Spleen (tissue), 13 donors: ENCODE measurements at places on chromosomes 13 and 19. TPM values are rescaled to one million over a fixed set of nuclear protein-coding genes. Genes with fewer than 3 reads are reported as not detected.

The CEBPA gene
- 21.1 TPM for total RNA-seq

- no peak for DNase-seq
These were observed 25.2 kb downstream of the IPO5 start for GRCh38 chr13:97978651-97979050.

DNA sequence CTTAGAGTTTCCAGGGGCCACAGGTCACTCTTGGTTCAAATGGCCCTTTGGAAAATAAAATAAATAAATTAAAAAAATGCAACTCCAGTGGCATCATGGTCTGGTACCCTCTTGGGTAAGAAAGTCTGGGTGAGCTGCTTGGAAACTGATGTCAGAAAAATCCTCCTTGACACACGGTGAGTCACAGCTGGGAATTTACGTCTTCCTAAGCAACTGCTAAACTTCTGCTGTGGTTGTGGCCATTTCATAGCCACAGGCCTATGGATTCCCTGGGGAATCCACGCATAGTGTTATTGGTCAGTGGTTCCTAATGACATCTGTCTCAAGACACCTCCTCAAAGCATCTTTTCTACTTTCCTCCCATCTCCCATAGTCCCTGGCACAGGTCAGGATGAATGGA, 220.8 kb downstream of the COG6 start:
- DNase-seq, result no peak

DNA sequence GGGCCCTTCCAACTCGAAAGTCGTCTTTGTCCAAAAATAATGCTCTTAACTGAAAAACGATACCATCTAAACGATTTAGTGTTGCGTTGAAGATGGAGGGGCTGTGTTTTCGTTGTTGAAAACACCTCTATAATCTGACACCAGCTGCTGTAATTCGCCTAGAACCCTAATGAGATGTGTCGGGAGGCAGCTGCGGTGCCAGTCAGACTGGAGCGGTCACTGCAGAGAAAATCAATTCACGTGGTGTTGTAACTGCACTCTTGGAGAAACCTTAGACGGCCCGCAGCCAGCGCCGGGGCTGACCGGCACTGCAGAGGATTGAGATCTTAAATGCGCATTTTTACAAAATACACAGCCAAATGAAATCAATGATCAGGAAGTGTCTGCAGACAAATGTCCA, 339.1 kb downstream of the ZNF536 start:
- no peak for DNase-seq

DNA sequence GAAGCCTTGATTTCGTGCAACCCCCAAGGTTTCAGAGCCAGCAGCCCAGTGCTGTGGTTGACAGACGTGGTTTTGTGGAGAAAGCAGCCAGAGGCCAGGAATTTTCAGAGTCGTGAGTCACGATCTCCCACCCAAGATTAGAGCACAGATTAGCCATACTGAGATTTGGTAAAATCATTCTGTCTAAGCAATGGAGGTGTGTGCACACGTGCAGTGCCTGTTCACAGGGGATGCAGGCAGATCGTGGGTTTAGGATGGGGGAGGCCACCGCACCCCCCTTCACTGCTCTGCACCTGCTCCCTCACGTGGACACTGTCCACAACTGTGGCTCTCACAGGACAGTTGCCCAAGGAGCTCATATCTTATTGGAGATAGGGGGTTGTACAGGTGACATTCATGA, 46.6 kb upstream of the GPR183 start:
- DNase-seq, result no peak

DNA sequence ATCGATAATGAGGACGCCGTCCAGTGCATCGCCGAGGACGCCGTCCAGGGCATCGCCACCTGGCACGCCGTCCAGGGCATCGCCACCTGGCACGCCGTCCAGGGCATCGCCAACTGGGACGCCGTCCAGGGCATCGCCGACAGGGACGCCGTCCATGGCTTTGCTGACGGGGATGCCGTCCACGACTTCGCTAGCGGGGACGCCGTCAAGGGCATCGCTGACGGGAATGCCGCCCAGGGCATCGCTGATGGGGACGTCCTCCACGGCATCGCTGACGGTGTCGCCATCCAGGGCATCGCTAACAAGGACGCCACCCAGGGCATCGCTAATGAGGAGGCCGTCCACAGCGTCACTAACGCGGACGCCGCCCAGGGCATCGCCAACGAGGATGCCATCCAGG, 946.5 kb downstream of the TUBA3C start:
- DNase-seq, result no peak

The ZNF528 gene
- total RNA-seq, result 38.1 TPM

The YJEFN3 gene
- total RNA-seq, result 1.9 TPM

The PSG2 gene
- not detected for total RNA-seq

DNA sequence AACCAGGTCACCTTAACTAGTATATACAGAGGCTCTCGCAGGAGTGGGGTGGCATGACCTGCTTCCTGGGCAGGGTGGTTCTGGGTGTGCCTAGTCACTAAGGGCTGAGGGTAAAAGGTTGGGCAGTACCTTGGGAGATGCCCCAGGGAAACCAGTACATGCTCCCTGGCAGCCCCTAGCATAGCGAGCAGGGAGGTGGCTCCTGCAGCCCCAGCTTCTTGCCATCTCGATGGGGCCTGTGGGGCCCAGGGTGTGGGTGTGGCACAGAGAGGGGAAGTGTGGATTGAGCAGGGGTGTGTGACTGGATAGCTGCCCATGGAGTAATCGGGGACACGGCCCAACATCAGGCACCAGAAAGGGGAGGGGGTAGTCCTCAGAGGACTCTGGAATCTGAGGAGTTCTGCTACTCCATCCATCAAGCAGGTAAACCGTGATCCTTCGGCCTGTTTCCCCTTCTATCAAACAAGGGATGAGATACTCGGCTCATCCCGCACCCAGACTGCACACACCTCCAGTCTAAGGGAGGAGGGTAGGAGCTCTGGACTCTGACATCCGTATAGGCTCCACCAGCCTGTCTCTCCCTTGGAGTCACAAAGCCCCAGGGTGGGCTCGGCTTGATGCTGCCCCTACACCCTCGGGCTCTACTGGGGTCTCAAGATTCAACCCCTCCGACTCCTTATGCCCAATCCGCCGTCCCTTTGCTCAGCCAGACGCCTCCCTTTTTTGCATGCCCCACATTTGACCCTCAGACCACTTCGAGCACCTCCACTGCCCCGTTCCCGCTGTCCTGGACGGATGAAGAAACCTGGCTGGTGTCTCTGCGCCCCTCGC, 1.1 kb downstream of the ZBTB45 start:
- DNase-seq, result no peak

- DNase-seq, result no peak
These were observed 1784.8 kb downstream of the PCDH9 start for GRCh38 chr13:65445340-65445739.

DNA sequence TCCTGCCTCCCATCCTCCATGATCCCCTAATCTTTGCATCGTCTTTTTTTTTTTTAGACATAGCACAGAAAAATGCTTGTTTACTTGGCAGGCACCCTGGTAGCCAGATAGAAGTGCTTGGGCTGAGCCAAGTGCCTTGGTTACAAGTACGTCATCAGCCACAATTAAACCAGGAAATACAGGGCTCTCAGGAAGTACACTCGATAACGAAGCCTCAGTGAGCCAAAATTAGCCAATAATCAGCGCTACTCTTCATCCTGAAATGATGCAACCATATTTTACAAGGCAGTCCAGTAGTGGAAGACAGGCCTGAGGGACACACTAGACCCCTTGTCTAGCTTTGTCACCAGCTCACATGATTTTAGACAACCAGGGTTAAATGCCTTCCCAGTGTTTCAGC, 194.0 kb upstream of the NBEA start:
- DNase-seq, result no peak

DNA sequence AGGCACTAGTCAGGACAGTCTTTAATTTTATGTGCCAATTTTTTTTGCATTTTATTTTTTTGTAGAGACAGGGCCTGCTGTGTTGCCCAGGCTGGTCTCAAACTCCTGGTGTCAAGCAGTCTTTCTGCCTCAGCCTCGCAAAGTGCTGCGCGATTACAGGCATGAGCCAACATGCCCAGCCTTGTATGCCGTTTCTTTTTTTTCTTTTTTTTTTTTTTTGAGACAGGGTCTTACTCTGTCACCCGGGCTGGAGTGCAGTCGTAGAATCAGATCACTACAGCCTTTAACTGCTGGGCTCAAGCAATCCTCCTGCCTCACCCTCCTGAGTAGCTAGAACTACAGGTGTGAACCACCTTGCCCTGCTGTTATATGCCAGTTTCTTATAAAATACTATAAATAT, 26.4 kb downstream of the BORA start:
- no peak for DNase-seq

DNA sequence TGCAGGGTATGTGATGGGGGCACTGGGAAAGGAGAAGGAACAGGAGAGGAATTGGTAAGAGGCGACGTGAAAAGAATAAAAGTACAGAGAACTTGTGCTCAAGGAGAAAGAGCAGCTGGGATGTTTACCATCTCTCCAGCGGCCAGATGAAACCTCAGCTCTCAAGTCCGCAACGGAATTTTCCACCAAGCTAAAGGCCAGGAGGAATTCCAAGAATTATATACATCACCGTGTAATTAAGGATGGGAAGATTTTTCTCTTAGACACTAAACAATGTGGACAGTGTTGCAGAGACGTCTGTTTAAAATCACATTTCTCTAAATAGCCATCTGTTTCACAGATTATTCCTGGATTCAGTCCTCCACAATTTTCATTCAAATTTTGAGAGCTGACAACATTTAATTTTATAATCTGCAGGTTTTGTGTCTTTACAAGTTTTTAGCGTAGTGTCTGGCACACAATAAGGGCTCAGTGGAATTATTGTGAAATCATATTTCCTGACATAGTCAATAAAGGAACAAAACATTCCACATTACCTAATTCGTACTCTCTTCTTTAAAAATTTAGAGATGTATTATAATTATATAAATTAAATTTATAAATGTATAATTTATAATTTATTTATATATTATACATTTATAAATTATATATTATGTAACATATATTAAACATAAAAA, 23.0 kb upstream of the USP29 start:
- DNase-seq, result no peak

DNA sequence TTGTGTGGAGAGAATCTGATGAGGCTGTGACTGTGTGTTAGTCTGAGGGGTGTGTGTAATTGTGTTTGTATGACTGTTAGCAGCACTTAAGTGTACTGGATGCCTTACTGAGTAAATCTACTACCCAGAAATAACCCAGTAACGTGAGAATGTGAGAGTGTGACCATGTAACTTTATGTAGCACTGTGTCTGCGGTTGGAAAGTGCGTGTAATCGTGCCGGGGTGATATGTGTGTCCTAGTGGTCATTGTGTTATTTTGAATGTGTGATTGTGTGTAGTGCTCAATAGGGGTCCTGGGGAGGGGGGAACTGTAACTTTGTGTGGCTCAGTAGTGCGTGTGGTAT, 550 bp downstream of the ZNF383 start:
- no peak for DNase-seq

GRCh38 chr13:80336776-80337287, 4.1 kb downstream of the SPRY2 start:
- DNase-seq, result no peak

The PRODH2 gene
- not detected for total RNA-seq

The ZNF808 gene
- 28.6 TPM for total RNA-seq

DNA sequence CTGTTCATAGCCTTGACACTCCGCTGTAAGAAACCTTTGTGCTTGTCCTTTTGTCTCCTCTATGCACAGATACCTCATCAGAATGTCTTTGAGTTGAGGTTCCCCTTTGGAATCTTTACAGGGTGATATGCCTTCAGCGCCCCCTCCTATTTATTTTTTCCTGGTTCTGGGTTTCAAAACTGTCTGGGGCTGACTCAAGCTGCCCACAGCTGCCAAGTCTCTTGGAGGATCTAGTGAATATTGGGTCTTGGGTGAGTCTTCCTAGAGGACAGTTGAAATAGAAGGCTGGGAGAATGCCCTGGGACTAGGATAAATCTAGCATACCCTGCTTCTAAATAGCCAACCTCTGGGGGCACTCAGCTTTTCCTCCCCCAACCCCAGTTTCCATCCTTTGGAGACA, 930 bp downstream of the ZNF136 start:
- DNase-seq, result no peak

The DIAPH3 gene
- 1.4 TPM for total RNA-seq

DNA sequence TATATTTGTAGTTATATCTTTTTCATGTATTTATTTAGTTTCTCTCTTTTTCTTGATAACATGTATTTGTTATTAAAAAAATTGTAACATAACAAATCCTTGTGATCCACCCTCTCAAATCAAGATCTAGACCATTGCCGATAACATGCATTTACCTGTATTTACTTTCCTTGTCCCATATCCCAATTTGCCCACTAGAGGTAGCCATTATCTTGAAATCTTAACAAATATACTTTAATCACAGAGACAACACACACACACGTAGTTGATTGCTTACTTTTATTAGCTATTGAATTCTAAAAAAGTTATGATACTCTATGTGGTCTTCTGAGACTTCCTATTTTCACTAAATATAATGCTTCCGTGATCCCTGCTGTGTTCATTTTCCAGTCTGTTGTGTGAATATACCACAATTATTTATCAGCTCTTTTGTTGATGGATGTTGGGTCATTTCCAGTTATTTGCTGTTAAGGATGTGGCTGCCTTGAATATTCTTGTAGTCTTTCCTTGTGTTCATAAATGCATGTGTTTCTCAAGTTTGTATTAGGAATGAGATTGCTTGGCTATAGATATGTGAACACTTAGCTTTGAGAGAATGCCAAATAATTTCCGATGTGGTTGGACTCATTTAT, 31.3 kb upstream of the ZMYM2 start:
- DNase-seq, result no peak

The TEKTIP1 gene
- total RNA-seq, result not detected

DNA sequence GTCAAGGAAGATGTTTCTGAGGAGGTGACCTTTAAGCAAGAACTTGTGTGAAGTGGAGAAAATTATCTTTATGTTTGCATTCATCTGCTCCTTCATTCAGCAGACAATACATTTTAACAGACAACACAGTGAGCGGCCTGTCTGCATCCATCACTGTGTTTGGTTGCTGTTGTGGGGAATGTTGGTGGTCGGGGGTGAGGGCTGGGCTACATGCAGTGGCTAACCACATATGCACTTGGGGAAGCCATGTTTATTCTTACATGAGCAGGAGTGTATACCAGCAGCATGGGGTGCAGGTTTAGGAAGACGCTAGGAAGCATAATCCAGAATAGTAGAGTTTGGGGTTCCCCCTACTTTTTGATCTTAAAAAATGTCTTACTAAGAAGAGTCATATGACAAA, 66.4 kb downstream of the DHRS12 start:
- DNase-seq, result no peak

The AZU1 gene
- total RNA-seq, result 3.1 TPM

DNA sequence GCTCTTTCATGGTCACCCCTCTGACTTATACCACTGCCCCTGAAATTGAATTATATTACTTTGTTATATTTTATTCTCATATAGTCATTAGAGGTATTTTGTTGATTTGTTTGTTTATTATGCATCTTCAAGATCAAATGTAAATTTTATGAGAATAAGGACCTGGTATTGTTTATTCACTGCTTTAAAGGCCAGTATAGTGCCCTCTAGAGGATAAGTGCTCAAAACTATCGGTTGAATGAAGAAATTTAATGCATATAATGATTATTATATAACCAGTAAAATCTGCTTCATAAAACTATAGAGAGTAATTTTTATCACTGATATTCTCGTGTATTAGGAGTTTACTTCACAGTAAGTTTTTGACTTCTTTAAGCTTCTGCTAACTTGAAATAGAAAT, 1401.9 kb downstream of the SLITRK1 start:
- no peak for DNase-seq

GRCh38 chr19:14473073-14473977, 1.8 kb downstream of the PTGER1 start:
- no peak for DNase-seq

The FLT3LG gene
- total RNA-seq, result 11.2 TPM

GRCh38 chr19:32427536-32427935, 22.0 kb downstream of the DPY19L3 start:
- DNase-seq, result no peak
